ENCODE measurements at places on chromosomes 2 and 18.

- DNase-seq: no peak
Measured at GRCh38 chr2:176293334-176293733, 24.1 kb downstream of the MTX2 start.

- DNase-seq: no peak
Measured at GRCh38 chr2:122851972-122852531, 1096.6 kb downstream of the TSN start.

- no peak for DNase-seq
Measured at GRCh38 chr2:240688553-240688919, 3.1 kb upstream of the AQP12A start.

GRCh38 chr2:98063291-98063854 lies 23.6 kb upstream of the VWA3B start:
- DNase-seq: no peak

GRCh38 chr2:148032215-148032614 lies 11.3 kb downstream of the MBD5 start:
- no peak for DNase-seq

GRCh38 chr18:52914148-52914547 lies 574.2 kb downstream of the DCC start:
- no peak for DNase-seq

- DNase-seq: no peak
Measured at GRCh38 chr2:159513745-159514144, 102.6 kb downstream of the BAZ2B start.

GRCh38 chr2:98911376-98912154 lies 24.5 kb downstream of the CRACDL start:
- DNase-seq: no peak

DNA sequence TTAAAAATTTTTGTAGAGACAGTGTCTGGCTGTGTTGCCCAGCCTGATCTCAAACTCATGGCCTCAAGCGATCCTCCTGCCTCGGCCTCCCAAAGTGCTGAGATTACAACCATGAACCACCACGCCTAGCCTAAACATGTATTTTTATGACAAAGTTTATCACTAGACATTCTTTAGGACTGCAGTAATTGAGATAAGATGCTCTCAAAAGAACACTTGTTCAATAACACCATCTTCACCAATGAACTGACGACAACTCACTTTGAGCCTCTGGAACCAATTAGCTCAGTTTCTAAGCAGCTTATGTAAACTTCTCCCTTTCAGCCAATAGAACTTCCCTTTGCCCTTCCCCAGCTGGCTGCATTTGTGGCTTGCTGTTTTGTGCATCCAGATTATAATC lies 15.3 kb upstream of the PPP4R1 start:
- no peak for DNase-seq

DNA sequence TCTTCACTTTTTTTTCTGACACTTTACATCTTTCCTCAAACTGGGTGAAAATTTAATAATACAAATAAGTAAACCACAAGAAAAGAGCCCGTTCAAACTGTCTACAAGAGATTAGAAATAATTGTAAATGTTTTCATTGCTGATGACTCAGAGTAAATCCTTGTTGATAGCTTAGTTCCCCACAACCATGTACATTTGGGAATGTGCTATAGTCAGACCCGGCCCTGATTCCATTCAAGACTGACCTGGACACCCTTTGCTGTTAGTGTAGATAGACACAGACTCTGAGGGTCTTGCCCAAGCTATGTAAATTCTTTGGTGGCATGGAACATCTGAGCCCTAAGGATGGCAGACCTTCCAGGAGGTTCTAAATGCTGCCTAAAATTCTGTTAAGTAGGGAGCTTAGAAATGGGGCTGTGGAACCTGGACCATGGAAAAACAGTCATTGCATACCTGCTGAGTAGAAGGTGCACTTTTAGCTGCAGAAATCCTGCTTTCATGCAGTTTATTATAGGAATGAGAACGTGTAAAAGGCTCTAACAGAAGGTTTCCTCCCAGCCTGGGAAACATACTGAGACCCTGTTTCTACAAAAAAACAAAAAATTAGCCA lies 3.7 kb downstream of the MALT1 start:
- DNase-seq: peak; percentile 22

GRCh38 chr2:30412684-30413570 lies 34.1 kb upstream of the LCLAT1 start:
- no peak for DNase-seq

DNA sequence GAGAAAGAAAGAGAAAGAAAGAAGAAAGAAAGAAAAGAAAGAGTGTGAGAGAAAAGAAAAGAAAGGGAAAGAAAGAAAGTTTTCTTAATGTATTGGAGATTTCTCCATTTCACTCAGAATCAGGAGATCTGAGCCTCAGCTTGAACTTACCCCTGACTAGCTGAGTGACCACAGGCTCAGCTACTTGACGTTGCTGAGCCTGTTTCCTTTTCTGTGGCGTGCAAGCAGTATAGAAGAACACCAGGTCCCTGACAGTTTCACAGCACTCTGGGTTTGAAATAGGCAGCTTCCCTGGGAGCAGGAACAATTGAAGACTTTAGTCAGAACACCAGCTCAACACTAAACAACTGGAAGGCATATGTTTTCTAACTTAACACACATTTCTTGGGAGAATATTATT lies 44.7 kb downstream of the MARCO start:
- DNase-seq: no peak

DNA sequence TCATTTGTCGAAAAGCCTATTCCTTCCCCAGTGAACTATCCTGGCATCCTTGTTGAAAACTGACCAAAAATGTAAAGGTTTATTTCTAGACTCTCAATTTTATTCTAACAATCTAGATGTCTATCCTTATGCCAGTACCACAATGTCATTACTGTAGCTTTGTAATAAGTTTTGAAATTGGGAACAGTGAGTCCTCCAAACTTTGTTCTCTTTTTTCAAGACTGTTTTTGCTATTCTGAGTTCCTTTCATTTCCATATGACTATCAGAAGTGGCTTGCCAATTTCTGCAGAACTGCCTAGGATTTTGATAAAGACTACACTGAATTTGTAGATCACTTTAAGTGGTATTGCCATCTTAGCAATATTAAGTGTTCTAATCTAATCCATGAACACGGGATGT lies 9.7 kb downstream of the STARD7 start:
- no peak for DNase-seq

- DNase-seq: no peak
Measured at GRCh38 chr2:201784563-201784962, 3.8 kb upstream of the ALS2 start.

DNA sequence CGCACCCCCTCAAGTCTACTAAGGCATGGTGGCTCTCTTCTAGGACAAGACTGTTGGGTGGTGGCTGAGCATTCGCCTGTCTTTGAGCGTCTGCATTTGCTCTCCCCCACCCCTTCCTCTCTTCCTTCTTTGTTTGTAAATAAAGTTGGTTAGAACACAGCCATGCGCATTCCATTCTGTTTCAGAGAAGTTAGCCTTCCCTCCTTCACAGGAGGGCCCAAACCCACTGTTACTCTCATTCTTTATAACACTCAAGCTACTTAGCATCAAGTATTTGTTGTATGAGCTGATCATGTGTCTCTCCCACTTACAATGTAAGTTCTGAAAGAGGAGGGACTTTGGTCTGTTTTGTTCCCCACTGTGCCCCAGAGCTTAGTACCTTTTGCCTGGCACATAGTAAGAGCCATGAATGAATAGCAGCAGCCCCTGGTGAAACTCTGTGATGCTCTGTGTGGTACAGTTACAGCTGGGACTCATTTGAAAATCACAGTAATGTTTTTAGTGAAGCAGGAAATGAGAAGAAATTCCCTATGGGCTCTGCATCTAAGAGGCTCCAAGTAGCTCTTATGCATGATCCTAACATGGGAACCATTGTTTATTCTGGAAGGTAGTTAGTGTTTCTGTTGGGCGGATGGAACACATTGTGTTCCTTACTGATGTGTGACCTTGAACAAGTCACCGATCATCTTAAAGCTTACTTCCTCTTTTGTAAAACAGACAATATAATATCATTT lies 7.7 kb downstream of the MGAT5 start:
- no peak for DNase-seq

GRCh38 chr2:173599821-173600359 lies 245.2 kb downstream of the CDCA7 start:
- DNase-seq: no peak

All from LoVo (cell line).